ENCODE measurements at places on chromosomes 7 and 10. TPM values are rescaled to one million over a fixed set of nuclear protein-coding genes. Genes with fewer than 3 reads are reported as not detected.

DNA sequence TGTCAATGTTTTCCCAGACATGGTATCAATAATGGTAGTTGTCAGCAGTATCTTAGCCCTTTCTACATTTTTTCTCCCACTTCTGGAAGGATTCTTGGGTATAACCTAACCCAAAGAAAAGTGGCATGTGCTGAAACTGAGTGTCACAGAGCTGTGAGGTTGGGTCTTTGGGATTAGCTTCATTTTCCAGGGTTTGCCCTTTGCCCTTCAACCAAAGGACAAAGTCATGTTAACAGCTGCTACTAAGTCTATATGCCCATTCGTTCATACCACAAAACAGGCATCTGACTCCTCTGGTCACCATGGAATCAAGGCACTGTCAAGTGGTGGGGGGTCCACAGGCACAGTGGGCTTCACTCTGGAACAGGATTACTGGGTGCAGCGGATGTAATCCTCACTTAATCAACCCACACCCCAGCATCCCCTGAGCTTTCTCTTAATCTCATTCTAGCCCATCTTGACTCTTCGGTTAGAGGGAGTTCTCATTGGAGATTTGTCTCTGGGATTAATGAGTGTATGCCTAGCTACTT is 29.1 kb downstream of the CTAGE6 start:
- no peak overlapping the region for H3K4me3 ChIP-seq
- H3K4me1 ChIP-seq, result no peaks in the 10 kb centered on the region
- H3K36me3 ChIP-seq, result no peaks in the 10 kb centered on the region
- no peak overlapping the region for H3K27ac ChIP-seq
- no peaks in the 10 kb centered on the region for H3K27me3 ChIP-seq

The MYO1G gene
- 0.53 TPM for total RNA-seq

The C7orf33 gene
- total RNA-seq, result not detected

- no peak overlapping the region for H3K4me3 ChIP-seq
- no peaks in the 10 kb centered on the region for H3K4me1 ChIP-seq
- H3K27me3 ChIP-seq, result no peaks in the 10 kb centered on the region
- no peak overlapping the region for H3K27ac ChIP-seq
Observed at GRCh38 chr7:147380926-147381325, 1209.6 kb upstream of the C7orf33 start.

- no peaks in the 10 kb centered on the region for H3K36me3 ChIP-seq
- no peak overlapping the region for H3K4me3 ChIP-seq
- no peak overlapping the region for H3K27ac ChIP-seq
Observed at GRCh38 chr10:113562069-113562468, 9.2 kb downstream of the HABP2 start.

DNA sequence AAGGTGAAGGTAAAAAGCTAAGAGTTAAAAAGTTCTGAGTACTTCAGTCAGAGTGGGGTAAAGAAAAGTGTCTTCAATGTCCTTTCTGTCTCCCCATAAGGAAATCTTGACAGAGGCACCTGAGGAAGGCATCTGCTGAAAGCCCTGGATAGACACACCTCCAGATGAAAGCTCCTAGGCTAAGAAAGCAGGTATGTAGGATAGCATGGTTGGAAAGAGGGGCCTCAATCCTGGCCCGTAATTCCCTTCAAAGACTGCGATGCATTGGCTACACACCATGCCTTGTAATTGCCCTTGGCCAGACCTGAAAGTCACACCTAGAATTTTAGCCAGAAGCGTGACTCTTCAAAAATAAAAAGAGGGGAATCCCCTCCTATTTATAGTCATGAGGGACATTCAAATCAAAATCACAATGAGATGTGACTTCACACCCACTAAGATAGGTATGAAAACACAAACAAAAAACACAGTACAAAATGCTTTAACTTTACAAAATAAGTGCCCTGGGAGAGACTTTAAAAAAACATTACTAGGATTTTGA is 809.7 kb downstream of the IPMK start:
- no peak overlapping the region for H3K27ac ChIP-seq
- H3K36me3 ChIP-seq, result no peaks in the 10 kb centered on the region
- H3K4me3 ChIP-seq, result no peak overlapping the region
- H3K27me3 ChIP-seq, result no peaks in the 10 kb centered on the region
- H3K4me1 ChIP-seq, result no peaks in the 10 kb centered on the region

GRCh38 chr10:110664483-110665420 is 20.6 kb downstream of the RBM20 start:
- H3K4me1 ChIP-seq, result peaks cover 6% of the 10 kb centered on the region
- no peak for DNase-seq
- H3K27ac ChIP-seq, result peak overlapping the region; percentile 69
- H3K27me3 ChIP-seq, result peaks cover 19% of the 10 kb centered on the region
- H3K36me3 ChIP-seq, result peaks cover 3% of the 10 kb centered on the region
- H3K4me3 ChIP-seq, result peak overlapping the region; percentile 23

DNA sequence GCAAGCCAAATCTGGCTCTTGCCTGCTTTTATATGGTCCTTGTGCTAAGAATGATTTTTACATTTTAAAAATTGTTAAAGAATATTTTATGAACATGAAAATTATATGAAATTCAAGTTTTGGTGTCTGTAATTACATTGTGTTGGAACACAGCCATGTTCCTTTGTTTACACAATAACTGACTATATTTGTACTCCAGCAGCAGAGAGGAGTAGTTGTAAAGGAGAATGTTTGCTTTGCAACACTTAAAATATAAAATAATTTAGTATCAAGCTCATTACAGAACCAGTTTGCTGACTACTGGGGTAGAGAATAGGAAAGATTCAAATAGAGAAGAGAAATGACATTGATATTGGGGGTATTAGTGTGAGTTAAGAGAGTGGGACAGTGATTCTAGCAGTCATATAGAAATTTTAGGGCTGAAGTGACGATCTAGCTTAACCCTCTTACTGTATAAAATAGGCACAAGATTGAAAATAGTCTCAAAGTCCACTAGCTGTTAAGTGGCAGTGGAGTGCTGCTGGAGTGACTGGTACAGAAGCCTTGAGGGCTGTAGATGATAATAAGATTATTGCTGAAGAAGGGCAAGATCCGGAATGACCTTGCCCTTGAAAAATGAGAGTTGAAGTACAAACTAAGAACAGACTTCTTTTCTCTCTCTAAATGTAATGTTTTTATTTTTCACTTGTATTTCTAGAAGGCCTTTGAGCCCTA is 28.2 kb downstream of the SGPL1 start:
- H3K27ac ChIP-seq, result no peak overlapping the region
- H3K4me3 ChIP-seq, result no peak overlapping the region
- H3K27me3 ChIP-seq, result no peaks in the 10 kb centered on the region
- H3K4me1 ChIP-seq, result peaks cover 6% of the 10 kb centered on the region
- no peak for DNase-seq

The IFIT1B gene
- total RNA-seq, result not detected

DNA sequence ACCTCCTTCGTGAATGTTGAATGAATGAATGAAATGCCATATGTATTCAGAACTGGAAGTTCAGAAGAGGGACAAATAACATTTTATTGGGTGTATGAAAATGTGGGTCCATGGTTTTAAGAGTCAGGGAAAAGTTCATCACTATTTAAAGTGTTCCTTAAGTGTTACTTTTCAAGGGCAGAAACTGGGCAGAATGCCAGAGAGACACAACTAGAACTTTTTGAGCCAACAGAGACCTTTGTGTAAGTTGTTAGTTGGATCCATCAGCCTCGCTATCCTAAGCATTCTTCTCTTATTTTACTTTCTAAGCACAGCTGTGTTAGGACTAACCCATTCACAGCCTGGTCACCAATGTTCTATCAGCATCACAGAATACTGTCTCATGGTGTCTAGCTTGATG is 13.6 kb upstream of the TAF3 start:
- no peak overlapping the region for H3K4me3 ChIP-seq
- no peaks in the 10 kb centered on the region for H3K4me1 ChIP-seq
- DNase-seq, result no peak
- no peaks in the 10 kb centered on the region for H3K27me3 ChIP-seq

DNA sequence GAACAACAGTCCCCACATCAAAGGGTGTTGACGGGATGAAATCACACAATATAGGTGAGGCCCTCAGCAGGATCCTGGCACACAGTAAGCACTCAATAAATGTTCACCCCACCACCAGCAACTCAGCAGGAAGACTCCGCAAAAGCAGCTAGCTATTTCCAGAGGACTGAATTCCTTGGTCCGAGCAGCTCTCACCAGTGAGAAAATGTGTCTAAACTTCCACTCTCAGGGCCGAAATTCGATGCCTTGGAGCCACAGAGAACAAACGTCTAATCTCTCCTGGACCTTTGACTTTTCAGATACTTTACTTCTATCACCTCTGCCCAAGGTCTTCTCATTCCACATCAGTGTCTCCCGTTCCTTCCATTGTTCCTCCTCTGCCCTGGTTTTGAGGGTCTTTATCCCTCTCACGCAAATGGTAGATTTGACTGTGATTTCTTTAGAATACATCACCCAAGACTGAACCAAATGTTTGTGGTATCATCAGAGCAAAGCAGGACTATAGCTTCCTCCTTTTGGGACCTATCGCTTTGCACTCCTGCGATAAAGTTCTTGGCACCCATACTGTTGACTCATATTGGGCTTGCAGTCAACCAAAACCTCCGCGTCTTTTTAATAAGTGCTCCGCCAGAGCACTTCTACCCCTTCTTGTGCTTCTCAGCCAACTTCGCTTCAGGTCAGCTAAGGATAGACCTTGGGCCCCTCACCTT is 903 bp upstream of the NT5C2 start:
- no peak for DNase-seq
- peaks cover 5% of the 10 kb centered on the region for H3K36me3 ChIP-seq
- H3K27me3 ChIP-seq, result no peaks in the 10 kb centered on the region
- H3K27ac ChIP-seq, result peak overlapping the region; percentile 85
- H3K4me3 ChIP-seq, result peak overlapping the region; percentile 91

DNA sequence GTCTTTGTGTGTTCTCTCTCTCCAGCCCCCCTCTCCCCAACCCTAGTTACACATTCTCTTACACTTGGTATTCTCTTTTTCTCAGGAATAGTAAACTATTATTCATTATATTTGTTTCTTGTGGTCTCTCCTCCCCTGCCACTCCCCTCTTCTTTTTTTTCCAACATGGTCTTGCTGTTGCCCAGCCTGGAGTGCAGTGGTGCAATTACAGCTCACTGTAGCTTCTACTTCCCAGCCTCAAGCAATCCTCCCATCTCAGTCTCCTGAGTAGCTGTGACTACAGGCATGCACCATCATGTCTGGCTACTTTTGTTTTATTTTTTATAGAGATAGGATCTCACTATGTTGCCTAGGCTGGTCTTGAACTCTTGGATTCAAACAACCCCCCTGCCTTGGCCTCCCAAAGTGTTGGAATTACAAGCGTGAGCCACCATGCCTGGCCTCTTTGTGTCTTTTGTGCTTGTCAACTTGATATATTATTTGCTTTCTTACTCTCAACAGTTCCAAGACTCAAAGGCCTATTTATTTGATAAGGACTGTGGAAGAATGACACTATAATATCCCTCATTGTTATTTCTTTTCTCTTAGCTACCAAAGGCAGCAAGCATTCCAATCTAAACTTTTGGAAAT is 66.9 kb downstream of the MLLT10 start:
- H3K27ac ChIP-seq, result no peak overlapping the region
- H3K27me3 ChIP-seq, result no peaks in the 10 kb centered on the region
- H3K4me3 ChIP-seq, result no peak overlapping the region
- DNase-seq, result no peak
- H3K36me3 ChIP-seq, result peaks cover 29% of the 10 kb centered on the region
- H3K4me1 ChIP-seq, result peaks cover 19% of the 10 kb centered on the region

DNA sequence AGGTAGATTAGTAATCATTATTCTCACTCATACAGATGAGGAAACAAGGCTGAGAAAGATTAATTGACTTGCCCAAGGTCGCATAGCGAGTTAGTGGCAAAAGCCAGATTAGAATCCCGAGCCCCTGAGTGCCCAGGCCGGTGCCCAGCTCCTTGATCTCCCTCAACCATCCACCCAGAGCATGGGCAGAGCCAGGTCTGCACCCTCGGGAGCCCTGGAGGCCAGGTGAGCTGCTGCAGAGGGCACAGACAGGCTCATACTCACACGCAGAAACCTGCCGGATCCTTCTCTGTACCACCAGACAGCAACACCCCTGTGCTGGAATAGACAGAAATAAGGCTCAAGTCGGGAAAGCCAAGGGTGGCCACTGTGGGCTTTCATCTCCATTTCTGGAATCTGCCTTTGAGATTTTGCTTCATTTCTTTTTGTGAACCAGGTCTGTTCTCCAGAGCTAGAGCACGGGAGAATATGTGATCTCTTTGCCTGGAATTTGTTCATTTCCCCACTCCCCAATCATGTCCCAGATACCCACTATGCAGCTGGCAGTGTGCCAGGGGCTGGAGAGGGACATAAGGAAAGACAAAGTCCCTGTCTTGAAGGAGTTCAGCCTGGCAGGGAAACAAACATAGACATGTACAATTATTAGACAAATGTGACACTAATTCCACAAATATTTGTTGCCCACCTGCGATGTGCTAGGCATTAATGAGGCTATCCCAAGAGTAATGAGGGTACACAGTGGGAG is 5.5 kb downstream of the AFAP1L2 start:
- H3K4me1 ChIP-seq, result peaks cover 32% of the 10 kb centered on the region
- H3K27ac ChIP-seq, result no peak overlapping the region
- no peak for DNase-seq
- H3K4me3 ChIP-seq, result no peak overlapping the region
- H3K36me3 ChIP-seq, result no peaks in the 10 kb centered on the region

The GHRHR gene
- not detected for total RNA-seq

The TRIM50 gene
- 4.6 TPM for total RNA-seq

GRCh38 chr10:12622691-12623090 is 273.3 kb downstream of the CAMK1D start:
- no peaks in the 10 kb centered on the region for H3K36me3 ChIP-seq
- no peak for DNase-seq
- H3K27me3 ChIP-seq, result no peaks in the 10 kb centered on the region

GRCh38 chr7:30936650-30937245 is 25.1 kb downstream of the AQP1 start:
- no peaks in the 10 kb centered on the region for H3K36me3 ChIP-seq
- DNase-seq, result no peak
- H3K4me3 ChIP-seq, result no peak overlapping the region
- no peak overlapping the region for H3K27ac ChIP-seq
- H3K27me3 ChIP-seq, result peaks cover 23% of the 10 kb centered on the region

- no peak for DNase-seq
- peak overlapping the region; percentile 11 for H3K27ac ChIP-seq
- no peak overlapping the region for H3K4me3 ChIP-seq
- H3K36me3 ChIP-seq, result peaks cover 7% of the 10 kb centered on the region
Observed at GRCh38 chr10:127863231-127863825, 29.4 kb downstream of the CLRN3 start.

DNA sequence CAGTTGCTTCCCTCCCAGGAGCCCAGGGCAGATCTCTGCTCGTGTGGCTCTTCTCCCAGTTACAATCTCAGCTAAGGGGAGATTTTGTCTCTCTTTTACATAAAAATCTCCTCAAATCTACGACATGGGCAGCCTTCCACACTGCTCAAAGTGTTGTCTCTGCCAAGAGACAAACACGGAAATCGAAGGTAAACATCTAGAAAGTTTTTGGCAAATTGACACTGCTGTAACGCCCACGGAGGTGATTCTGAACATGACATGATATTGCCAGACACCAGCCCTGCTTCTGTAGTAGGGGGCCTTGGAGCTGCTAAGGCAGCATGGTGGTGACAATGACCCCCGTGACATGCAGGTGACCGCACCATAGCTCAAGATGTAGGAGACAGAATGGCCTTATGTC is 128.3 kb downstream of the CCDC3 start:
- H3K36me3 ChIP-seq, result no peaks in the 10 kb centered on the region
- no peak for DNase-seq
- no peak overlapping the region for H3K27ac ChIP-seq
- H3K4me3 ChIP-seq, result no peak overlapping the region
- peaks cover 8% of the 10 kb centered on the region for H3K27me3 ChIP-seq

The BHLHA15 gene
- total RNA-seq, result 0.57 TPM

- DNase-seq, result no peak
- H3K4me3 ChIP-seq, result no peak overlapping the region
- H3K27me3 ChIP-seq, result no peaks in the 10 kb centered on the region
Observed at GRCh38 chr7:84232646-84233045, 38.1 kb upstream of the SEMA3A start.

GRCh38 chr7:155836216-155837125 is 24.2 kb upstream of the SHH start:
- DNase-seq, result no peak
- H3K4me3 ChIP-seq, result no peak overlapping the region
- peaks cover 3% of the 10 kb centered on the region for H3K4me1 ChIP-seq
- H3K27ac ChIP-seq, result no peak overlapping the region
- no peaks in the 10 kb centered on the region for H3K36me3 ChIP-seq
